Fibroblast of villous mesenchyme (primary cell): ENCODE measurements at places on chromosomes 1 and 21. TPM values are rescaled to one million over a fixed set of nuclear protein-coding genes. Genes with fewer than 3 reads are reported as not detected.

LRRC71 gene
- not detected in 2 replicates for total RNA-seq

OVAAL gene
- total RNA-seq: not detected in 2 replicates

WARS2 gene
- total RNA-seq: 20.3 TPM in 2 replicates

CA6 gene
- not detected in 2 replicates for total RNA-seq

RSPO1 gene
- not detected in 2 replicates for total RNA-seq

CDK11B gene
- total RNA-seq: 5.2 and 6.0 TPM in 2 replicates

DEGS1 gene
- 90.2 and 135 TPM in 2 replicates for total RNA-seq

FYB2 gene
- not detected in 2 replicates for total RNA-seq

NENF gene
- total RNA-seq: 26.8 and 36.7 TPM in 2 replicates

SLC66A1 gene
- 18.6 and 28.3 TPM in 2 replicates for total RNA-seq

CFHR2 gene
- not detected in 2 replicates for total RNA-seq

WDR64 gene
- total RNA-seq: not detected in 2 replicates

HUNK gene
- total RNA-seq: 1.3 and 1.6 TPM in 2 replicates

ADAMTS5 gene
- 12.6 and 28.5 TPM in 2 replicates for total RNA-seq

PPIAL4G gene
- total RNA-seq: not detected in 2 replicates

SPAG17 gene
- 0.32 TPM in 1 of 2 replicates, not detected in the other for total RNA-seq

DMBX1 gene
- total RNA-seq: not detected in 2 replicates

BRWD1 gene
- total RNA-seq: 48.6 and 75.6 TPM in 2 replicates

CSF3R gene
- total RNA-seq: 0.32 TPM in 1 of 2 replicates, not detected in the other

SLAMF1 gene
- total RNA-seq: not detected in 2 replicates

RGS13 gene
- total RNA-seq: not detected in 2 replicates

THEMIS2 gene
- total RNA-seq: 3.0 and 6.4 TPM in 2 replicates
